ENCODE measurements at places on chromosomes 12 and 14. TPM values are rescaled to one million over a fixed set of nuclear protein-coding genes. Genes with fewer than 3 reads are reported as not detected.

- DNase-seq: no peak
These were observed 5.6 kb upstream of the ERBB3 start for GRCh38 chr12:56074396-56074795.

GRCh38 chr14:20644520-20644919 lies 3.0 kb upstream of the OR6S1 start:
- no peak for DNase-seq

- DNase-seq: no peak
These were observed 15.2 kb upstream of the FOXN3 start for GRCh38 chr14:89432226-89432625.

GRCh38 chr14:50607181-50607580 lies 47.2 kb downstream of the ATL1 start:
- no peak for DNase-seq

PMCH gene
- 0.76 TPM for polyA plus RNA-seq

CCDC177 gene
- polyA plus RNA-seq: 0.08 TPM

GRCh38 chr14:105305791-105306190 lies 5.0 kb upstream of the BRF1 start:
- DNase-seq: no peak

GRCh38 chr12:24565300-24565699 lies 383.6 kb downstream of the BCAT1 start:
- DNase-seq: no peak

C12orf50 gene
- polyA plus RNA-seq: 0.21 TPM

KRT75 gene
- not detected for polyA plus RNA-seq

GRCh38 chr14:46451800-46452199 lies 199.8 kb downstream of the RPL10L start:
- DNase-seq: no peak

GRCh38 chr12:63966606-63966975 lies 122.1 kb downstream of the SRGAP1 start:
- DNase-seq: no peak

DNA sequence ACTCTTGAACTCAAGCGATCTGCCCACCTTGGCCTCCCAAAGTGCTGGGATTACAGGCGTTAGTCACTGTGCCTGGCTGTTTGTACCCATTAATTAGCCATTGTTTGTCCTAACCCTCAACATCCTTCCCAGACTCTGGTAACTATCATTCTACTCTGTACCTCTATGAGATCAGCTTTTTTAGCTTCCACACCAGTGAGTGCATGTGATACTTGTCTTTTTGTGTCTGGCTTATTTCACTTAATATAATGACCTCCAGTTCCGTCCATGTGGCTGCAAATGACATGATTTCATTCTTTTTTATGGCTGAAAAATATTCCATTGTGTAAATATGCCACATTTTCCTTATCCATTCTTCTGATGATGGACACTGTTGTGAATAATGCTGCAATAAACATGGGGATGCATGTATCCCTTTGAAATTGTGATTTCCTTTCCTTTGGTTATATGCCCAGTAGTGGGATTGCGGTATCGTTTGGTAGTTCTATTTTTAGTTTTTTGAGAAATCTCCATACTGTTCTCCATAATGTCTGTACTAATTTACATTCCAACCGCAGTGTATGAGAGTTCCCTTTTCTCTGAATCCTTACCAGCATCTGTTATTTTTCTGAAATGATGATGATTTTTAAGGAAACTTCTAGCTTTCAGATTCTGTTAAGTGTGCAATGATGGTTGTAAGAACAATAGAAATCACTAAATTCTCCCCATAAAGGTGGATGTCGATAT lies 6.7 kb upstream of the PPP4R3A start:
- no peak for DNase-seq

DNA sequence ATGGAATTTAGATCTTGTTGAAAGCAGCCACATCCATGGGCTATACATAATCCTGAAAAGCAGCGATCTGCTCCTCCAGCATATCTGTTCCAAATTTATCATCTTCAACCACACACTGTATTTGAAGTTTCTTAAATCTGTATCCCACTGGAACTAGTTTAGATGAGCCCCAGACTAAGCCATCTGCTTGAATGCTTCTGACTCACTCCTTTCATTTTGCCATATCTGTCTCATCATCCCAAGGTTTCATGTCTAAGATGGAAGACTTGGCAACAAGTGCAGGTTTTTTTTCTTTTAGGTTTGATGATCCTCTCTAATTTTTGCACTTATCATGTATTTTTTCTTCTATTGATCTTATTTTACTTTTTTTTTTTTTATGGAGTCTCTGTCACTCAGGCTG lies 54.4 kb upstream of the TMEM263 start:
- DNase-seq: no peak

DNA sequence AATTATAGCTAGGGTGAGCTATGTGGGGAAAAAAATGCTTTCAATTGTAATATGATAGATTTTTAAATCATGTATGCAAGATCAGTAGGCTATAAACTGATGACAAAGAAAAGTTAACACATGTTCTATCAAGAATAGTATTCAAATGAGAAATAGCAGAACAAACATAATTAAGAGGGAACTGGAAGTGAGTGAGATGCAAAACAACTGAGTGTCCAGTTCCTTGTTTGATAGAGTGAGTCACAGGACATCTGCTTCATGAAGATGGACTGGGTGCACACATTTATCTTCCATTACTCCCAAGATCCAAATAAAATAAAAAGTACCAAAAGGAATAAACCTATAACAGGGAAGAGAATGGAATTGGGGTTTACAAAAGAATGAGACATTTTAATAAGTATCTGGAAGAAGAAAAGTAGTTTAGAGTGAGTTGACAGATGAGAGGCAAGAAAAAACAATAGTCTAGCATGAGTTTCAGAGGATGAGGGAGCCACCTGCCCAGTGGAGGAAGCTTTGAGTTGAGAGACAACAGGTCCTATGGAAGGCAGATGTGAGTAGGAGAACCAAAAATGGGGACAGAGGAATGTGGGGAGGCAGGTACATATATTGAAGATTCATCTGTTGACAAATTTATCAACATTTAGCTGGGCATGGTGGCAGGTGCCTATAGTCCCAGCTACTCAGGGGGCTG lies 178.1 kb upstream of the ARHGAP5 start:
- no peak for DNase-seq

DNA sequence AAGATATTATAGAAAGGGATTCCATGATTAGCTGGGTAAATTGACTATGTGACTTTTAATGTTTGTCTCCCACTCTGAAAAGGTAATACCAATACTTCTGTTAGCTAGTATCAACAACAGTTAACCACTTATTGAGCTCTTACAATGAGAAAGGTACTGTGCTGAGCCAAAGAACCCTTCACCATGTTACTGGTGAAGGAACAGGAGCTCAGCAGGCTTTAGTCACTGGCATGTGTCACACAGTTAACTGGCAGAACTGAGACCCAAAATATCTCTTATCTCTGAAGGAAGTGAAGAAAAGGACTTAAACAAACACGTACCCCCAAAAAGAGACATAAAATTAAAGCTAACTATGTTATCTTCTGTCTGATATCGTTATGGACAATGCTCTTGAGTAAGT lies 170.6 kb downstream of the MED13L start:
- DNase-seq: no peak

DNA sequence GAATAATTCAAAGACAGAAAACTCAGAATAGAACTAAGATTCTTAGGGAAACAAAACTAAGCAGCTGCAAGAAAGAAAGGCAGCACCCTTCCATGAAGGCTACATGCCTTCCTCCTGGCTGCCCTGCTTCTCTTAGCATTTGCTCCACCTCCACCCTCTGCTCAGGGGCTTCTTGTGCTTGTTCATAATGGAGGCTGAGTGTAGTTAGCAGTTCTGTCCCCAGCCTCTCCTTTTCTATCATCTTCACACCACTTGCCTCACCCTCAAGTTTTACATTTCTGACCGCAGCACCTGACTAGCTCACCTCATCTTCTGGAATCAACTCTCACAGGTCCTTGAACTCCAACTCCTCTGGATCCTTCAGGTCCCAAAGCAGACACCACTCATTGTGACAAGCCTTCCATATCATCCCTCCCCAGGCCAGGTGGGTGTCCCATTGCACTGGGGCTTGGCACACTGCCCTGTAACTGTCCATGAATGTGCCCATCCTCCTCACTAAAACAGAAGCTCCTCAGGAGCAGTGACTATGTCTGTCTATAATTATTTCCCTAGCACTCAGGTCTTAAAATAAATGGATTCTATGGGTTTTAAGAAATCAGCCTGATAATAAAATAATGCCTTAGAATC lies 139.1 kb downstream of the TMTC1 start:
- no peak for DNase-seq

REM2 gene
- 1.5 TPM for polyA plus RNA-seq

DNA sequence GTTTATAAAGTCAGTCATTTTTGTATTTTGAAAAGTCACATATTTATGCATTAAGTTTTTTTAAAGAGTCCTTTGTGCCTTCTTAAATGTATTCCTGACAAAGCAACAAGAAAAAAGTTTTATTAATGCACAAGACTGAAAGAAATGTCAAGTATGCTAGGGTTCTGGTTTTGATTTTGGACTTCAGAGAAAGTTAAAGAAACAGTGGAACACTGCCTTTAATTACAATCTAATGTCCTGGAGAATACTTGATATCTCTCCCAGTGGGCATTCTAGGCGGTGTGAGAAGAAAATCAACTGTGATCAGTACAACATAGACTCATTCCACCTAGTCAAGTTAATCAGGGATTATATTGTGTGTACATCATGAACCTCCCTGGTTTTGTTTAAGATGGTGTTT lies 49.9 kb downstream of the PRICKLE1 start:
- DNase-seq: no peak

OGFOD2 gene
- 12.0 TPM for polyA plus RNA-seq

RPS6KL1 gene
- polyA plus RNA-seq: 1.6 TPM

FGF6 gene
- polyA plus RNA-seq: not detected

KRT72 gene
- not detected for polyA plus RNA-seq

DNA sequence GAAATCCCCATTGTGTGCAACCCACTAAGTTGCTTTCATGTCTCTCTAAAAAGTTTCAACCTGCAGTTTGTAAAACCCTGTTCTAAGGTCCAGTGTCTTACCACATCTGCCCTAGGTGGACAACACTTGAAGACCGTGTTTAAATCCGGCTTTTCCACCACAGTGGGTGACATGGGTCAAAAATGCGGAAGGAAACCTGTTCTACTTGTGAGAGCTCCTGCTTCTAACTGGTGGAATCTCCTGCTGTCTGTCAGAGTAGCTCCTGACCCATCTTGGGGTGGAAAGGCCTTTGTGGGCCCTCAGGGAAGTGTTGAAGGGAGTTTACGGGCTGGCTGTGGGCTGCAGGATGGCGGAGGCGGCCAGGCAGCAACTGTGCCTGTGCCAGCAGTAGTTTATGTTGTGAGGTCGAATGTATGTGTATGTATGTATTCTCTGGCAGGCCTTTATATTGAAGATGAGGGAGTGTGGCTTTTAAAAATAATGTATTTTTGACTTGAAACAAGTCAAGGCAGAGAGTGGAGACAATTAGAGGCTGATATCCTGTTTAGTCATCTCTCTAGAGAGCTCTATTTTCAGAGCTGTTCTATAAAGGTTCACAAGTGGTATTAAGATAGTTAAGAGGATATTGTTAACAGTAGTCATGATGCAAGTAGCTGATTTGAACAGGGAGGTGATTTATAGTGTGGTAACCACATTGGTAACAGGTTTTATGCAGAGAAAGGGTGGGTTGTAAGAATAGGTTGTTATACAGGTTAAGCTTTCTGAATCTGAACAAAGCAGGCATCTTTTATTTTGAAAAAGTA lies 67.0 kb downstream of the PRKCH start:
- DNase-seq: no peak

- DNase-seq: no peak
These were observed 39.0 kb downstream of the ACTN1 start for GRCh38 chr14:68939893-68940613.

DNA sequence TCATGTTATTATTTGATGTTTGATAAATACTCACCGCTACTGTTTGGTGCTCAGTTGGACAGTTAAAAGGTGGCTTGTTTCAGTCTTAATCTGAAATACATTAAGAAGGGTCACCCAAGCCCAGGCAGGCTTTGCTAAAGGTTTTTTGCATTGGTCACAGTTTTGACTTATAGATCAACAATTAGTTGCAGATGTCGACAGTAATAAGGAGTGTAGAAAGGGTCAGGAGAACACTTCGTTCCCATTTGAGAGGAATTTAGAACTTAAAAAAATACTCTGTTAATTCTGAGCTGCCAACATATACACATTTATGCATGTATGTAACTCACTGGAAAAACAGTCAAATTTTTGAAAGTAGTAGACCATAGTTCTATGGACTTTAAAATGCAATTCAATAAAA lies 130.3 kb downstream of the TMEM30B start:
- DNase-seq: no peak

ZDHHC22 gene
- 0.46 TPM for polyA plus RNA-seq

GRCh38 chr14:95498622-95499353 lies 17.7 kb downstream of the SYNE3 start:
- DNase-seq: no peak

DNA sequence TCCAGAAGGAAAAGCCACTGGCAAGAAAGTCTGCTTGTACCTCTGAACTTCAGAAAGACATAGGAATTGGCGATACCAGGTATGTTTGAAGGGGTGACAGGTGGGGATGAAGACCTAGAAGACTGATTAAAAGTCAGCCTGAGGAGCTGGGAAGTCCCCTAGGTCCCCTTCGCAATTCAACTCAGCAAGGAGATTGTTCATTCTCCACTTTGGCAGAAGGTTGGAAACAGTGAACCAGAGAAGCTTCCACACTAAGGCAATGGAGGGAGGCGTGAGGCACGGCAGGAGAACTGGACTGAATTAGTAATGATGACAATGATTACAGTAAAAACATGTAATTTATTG lies 240.3 kb upstream of the TMPO start:
- no peak for DNase-seq

GRCh38 chr12:92110083-92110640 lies 35.5 kb downstream of the BTG1 start:
- DNase-seq: no peak

ACTN1 gene
- polyA plus RNA-seq: 75.2 TPM

DNA sequence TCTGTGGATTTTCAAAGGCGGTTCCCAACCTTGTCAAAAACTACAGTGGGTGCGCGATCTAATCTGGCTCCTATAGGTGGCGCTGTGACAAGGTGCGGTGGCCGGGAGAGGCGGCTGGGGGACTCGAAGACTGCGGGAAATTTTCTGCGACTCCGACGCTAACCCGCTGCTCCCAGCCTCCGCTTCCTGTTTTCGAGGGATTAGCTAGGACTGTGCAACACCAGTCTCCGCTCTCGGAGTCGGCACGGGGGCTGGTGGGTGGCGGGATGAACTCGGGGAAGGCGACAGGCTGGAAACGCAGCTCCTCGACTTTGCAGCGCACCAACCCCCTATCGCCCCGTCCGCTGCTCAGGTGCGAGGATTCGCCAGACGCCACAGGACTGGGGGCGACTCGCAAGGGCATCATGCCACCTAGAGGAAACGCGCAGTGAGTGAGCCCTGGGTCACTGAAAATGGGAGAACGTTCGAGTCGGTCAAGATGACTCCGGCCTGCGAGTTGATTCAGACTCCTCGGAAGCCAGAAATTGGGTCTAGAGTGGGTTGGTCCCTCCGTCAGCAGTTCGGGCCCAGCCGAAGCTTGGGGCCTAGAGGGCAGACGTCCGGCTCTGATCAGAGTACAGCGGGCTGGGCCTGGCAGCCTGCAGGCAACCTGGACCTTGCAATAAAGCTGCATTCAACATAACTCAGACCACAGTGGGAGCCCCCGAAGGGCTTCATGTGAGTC lies 5.5 kb upstream of the PAX9 start:
- DNase-seq: no peak

All from right renal cortex interstitium (tissue), 3 donors.